Karpas-422 (cell line): ENCODE measurements at places on chromosomes 6 and 20.

- DNase-seq, result peak; percentile 73
Observed at GRCh38 chr6:43075670-43076463, at the start of gene PTK7. Gene PTK7, plus strand, starts transcription at chr6:43076314. Its CDS starts 175 bp downstream, at chr6:43076489.

GRCh38 chr6:6746333-6746969 is 157.9 kb downstream of the LY86 start:
- DNase-seq, result no peak

GRCh38 chr6:102494808-102495207 is 1101.3 kb downstream of the GRIK2 start:
- no peak for DNase-seq

GRCh38 chr6:14638906-14639761 is 521.6 kb downstream of the CD83 start:
- no peak for DNase-seq

GRCh38 chr6:2111162-2111677 is 134.2 kb downstream of the GMDS start:
- no peak for DNase-seq

- DNase-seq, result no peak
Observed at GRCh38 chr20:32986331-32986966, 17.8 kb downstream of the SUN5 start.

- no peak for DNase-seq
Observed at GRCh38 chr6:87945181-87945580, 102.5 kb upstream of the SPACA1 start.

- peak; percentile 63 for DNase-seq
Observed at GRCh38 chr20:1800777-1801176, 94.4 kb upstream of the SIRPA start.

DNA sequence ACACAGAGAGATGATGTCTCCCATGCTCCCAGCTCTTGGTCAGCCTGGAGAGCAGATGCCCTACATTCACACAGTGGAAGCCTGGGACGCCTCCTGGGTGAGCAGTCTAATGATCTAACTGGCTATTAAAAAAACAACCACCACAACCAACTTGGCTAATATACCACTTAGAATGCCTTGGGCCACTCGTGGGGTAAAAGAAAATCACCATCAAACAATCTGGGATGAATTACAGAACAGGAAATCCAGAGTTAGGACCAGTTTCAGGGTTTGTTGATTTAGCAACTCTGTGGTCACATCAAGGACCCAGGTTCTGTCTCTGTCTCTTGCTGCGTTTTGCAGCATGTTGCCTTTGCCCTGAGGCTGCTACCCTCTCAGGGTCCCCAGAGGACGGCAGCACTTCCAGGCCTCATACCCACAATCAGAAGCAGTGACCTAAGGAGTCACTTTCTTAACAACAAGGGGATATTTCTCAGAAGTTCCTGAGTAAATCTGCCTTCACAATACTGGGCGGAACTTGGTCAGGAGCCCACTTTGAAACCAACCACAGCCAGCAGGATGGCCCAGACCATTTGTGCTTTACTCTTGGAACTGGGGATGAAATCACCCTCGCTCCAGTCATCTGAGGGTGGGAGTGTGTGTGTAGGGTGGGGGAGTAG is 118.7 kb downstream of the CLIC5 start:
- no peak for DNase-seq

DNA sequence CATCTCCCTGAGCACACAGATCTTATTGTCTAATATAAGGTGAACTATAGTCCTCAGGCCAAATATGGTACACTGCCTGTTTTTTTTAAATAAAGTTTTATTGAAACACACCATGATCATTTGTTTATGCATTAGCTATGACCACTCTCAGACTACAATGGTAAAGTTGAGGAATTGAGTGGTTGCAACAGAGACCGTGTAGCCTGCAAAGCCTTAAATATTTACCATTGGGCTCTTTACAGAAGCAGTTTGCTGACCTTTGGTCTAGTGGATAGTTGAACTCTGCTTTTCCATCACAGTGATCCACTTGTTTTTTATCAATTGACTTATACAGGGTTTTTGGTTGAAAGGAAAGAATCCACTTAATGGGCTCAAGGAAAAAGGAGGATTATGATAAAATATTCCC is 27.3 kb upstream of the METTL24 start:
- DNase-seq, result no peak

DNA sequence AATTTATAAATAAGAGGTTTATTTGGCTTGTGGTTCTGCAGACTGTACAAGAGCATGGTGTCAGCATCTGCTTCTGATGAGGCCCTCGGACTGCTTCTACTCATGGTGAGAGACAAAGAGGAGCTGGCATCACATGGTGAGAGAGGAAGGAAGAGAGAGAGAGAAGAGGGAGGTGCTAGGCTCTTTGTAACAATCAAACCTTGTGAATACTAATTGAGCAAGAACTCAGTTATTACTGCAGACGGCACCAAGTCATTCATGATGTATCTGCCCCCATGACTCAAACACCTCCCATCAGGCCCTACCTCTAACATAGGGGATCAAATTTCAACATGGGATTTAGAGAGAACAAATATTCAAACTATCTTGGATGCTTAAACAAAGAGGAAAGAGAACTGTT is 6.3 kb upstream of the SIRPG start:
- DNase-seq, result no peak

DNA sequence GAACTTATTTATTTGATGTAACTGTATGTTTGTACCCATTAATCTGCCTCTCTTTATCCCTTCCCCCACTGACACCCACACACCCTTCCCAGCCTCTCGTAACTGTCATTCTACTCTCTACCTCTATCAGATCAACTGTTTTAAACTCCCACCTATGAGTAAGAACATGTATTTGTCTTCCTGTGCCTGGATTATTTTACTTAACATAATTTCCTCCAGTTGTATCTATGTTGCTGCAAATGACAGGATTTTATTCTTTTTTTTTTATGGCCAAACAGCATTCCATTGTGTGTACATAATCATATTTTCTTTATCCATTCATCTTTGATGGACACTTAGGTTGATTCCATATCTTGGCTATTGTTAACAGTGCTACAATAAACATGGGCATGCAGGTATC is 49.3 kb downstream of the PHACTR2 start:
- no peak for DNase-seq

DNA sequence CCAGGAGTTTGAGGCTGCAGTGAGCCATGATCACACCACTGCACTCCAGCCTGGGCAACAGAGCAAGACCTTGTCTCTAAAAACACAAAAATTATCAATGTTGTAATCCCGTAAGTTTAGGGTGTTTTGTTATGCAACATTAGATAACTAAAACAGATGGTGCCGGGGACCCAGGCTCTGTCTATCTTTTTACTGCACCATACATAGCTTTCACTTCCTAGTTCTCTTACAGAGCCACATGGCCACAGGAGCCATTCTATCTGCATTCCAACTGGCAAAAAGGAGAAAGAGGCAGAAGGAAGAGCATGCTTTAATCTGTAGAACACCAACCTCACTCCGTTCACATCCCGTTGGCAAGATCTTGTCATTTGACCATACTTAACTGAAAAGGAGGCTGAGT is 5.4 kb upstream of the TCF15 start:
- DNase-seq, result no peak

DNA sequence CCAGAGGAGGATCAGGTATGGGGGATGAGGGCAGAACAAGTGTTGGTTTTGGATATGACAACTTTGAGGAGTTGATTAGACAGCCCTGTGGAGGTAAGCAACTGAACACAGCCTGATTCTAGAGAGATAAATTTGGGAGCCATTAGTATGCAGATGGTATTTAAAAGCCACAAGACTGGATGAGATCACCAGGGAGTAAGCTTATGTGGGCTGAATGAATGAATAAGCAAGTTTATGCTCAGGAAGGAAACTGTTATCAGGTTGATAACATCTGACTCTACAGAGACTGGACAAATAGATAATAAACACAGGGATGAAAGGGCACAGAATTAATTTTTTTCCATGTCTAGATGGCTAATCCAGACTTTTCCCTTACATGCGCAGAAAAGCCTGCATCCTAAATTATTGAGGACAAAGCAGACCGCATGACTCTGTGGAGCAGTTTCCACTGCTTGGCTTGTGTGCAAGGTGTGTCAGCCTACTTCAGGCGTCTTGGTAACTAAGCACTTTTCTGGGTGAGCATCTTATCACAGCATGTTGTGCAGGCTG is 150.6 kb downstream of the GJA10 start:
- no peak for DNase-seq

- no peak for DNase-seq
Observed at GRCh38 chr6:77987035-77987384, 334.2 kb downstream of the MEI4 start.

- DNase-seq, result no peak
Observed at GRCh38 chr6:21914121-21914973, 320.8 kb downstream of the SOX4 start.

GRCh38 chr20:33277471-33278441 is 5.3 kb upstream of the BPIFB1 start:
- no peak for DNase-seq

GRCh38 chr6:79612918-79613317 is 18.2 kb upstream of the SH3BGRL2 start:
- DNase-seq, result no peak

- no peak for DNase-seq
Observed at GRCh38 chr6:11085758-11086435, 7.7 kb upstream of the SMIM13 start.

DNA sequence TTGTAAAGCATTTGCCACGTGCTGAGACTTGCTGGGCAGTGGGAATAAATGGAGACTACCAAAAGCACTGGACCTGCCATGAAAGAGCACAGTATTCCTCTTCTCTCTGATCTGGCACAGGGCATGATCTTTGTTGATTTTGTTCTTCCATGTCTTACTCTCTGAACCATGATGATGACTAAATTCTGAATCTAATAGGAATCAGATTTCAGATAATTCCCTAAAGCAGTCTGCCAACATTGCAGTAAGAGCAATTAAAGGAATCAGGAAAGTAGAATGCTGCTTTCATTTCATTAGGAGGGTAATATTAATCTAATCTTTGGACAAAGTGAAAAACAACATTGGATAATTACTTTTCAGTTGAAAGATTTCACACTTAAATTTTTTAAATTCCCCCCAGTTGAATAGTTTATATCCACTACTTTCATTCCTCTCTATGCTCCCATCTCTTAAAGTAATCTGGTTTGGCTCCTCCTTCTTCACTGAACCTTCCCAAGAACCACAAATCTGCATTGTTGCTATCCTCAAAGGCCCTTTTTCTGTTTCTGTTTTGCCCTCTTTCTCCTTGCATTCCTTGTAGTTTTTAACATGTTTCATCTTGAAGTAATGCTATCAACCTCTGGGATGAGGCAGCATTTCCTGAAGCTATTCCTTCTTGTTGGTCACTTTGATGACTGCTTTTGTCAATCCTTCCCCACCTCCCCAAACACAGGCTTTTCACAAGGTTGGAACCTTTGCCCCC is 243.2 kb upstream of the TENT5A start:
- DNase-seq, result no peak

DNA sequence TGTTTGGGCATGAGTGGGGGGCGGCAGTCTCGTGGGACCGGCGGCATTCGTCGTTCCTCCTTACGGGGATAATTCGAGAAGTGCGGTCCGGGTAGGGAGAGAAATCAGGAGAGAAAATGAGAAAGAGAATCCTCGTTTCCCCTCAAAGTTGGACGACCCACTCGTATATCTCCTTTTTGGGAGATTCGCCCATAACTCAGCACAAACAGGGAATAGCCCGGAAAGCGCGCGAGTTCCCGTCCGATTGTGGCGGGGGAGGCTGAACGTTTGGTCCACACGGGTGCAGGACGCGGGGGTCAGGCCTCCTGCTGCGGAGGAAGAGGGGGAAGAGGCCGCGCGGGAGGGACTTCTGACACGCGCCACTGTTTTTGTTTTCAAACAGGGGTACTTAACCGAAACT is 42.4 kb downstream of the POPDC3 start:
- no peak for DNase-seq

DNA sequence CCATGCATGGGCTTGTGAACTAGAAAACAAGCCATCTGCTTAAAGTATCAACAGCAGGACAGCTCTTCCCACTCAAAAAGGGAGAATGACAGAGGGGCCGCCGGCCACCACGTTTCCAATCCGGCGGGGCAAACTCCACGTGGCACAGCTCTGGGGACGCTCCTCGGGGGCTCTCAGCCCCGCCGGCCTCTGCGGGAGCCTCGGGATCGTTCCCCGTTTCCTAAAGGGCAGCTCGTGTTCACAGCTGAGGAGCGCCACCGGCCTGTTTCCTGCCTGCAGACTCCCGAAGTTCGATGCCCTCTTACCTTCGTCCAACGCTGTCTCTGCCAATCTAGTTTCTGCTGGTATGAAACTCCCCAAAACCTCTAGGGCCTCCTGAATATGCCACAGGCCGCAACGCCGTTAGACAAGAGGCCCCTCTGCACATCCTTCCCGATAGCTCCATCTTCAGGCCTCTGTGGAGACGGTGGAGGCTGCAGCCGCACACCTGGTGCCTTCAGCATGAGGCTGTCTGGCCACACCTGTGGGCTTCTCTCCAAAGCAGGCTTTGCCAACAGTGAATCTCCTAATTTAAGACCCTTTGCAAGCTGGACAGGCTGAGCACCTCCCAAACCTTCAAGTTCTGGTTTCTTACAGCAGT is 46.5 kb downstream of the KCNQ2 start:
- no peak for DNase-seq

DNA sequence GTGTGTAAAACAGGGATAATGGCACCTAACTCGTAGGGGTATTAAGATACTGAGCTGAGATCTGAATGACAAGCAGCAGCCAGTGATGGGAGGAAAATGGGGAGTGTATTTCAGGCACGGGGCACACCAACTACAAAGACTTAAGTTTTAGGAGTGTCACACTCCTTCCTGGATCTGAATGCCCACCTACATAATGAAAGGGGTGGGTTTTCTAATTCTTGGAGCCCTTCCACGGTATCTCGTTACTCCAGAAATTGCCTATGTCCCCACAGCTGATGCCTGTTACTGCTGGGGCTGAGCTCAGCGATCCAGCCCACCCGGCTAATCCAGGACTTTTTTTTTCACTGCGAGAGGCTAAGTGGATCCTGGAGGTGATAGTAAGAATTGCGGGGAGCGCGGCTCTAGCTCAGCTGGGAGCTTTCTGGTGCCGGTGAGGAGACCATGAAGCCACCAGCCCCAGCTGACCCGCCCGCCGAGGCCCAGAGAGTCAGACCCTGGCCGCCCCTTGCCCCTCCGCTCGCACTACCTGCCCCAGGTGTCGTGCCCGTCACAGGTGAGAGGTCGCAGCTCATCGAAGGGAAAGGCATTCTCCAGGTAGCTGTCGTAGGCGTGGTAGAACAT is 727 bp downstream of the EDEM2 start:
- peak; percentile 56 for DNase-seq

DNA sequence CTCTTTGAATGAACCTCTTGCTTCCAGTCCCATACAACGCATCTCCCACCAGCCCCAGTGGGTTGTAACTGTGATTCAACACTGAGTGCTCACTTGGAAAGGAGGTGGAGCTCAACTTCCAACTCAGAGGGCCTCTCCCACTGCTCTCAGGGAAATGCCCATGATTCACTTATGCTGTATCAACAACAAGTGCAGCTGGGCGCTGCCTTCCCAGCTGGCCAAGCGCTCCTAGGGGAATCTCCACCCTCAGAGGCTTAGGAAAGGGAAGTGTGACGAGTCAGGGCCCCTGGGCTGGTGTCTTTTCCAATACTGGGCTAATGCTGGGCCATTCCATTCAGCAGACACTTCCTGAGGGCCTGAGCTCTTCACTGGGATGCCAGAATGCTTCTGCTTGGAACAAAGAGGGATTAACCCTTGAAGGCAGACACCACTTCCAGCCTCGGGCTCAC is 8.1 kb upstream of the OCSTAMP start:
- no peak for DNase-seq
